ENCODE measurements at places on chromosomes 2 and 18.

- DNase-seq: no peak
Observed at GRCh38 chr2:159229476-159230144, 56.9 kb downstream of the WDSUB1 start.

GRCh38 chr2:113136828-113137775 is 9.7 kb downstream of the IL1RN start:
- peak; percentile 37 for DNase-seq

- DNase-seq: no peak
Observed at GRCh38 chr18:32391126-32391525, 79.6 kb downstream of the GAREM1 start.

- DNase-seq: no peak
Observed at GRCh38 chr2:136010126-136010525, 24.7 kb upstream of the DARS1 start.

DNA sequence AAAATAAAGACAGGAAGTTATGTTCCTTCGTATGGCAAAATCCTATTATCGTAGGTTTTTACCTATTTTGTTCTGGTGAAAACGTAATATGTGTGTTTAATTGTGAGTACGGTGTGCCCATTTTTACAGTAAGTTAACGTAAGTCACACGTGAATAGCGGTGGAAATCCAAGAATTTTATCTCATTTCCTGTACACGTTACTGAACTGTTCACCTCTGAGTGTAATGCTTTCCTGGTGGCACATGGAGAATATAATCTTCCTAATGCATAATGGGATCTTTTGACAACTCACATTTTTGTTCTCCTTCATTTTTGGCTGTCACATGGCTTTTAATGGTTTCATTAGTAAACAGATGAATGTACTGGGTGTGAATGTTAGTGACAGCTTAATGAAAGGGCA is 28.2 kb downstream of the BCL2L11 start:
- DNase-seq: no peak

DNA sequence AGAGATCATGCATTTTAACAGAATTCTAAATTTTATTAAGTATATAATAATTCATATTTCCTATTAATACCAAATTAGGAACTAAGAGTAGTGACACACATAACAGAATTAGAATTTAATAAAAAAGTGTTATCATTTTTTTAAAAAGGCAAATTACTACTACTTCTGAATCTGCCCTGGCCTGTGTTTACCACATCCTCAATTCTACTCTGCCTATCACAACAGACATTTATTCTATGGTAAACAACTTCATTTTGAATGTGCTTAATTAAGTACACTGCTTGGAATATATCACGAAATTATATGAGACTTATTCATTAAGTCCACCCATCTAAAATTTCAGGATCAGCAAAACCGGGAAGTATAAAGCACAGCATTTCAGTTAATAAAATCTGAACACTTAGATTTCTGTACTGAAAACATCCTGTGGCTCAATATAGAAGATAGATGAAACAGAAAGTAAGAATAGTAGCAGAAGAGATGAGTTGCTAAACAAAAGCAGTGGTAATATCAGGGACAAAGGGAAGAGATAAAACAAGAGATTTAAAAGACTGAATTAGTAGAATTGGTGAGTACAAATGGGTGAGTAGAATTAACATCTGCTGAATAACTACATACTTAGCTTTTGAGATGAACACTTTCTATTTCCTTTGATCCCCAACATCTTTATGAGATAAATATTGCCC is 3.7 kb downstream of the SMC6 start:
- no peak for DNase-seq

Measured in stimulated activated CD4-positive, alpha-beta T cell treated with anti-CD3 and anti-CD28 coated beads, Interleukin-2, amount 100 ng/mL, for 24 hours (primary cell).